ENCODE measurements at places on chromosomes 2 and 18.

- no peak for DNase-seq
Measured at GRCh38 chr2:24898122-24899109, 21.6 kb downstream of the ADCY3 start.

- DNase-seq: no peak
Measured at GRCh38 chr2:37555457-37555856, 116.0 kb downstream of the CDC42EP3 start.

DNA sequence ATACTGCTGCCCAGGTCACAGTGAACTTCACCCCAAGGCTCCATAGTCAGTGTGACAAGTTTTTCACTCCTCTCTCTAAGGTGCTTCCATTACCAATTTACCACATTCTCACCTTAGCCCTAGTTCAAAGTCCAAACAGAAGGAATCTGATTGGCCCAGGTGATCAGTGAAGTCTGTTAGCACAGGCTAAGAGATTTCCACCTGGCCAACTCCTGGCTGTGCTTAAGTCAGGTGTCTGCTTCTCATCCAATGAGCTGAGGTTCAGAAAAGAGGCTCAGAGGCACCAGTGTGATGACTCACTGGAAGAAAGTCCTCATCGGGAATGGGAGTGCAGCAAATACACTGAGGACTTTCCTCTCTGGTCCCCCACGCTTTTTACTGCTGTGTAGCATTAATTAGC lies 164.4 kb upstream of the MGAT5 start:
- DNase-seq: no peak

GRCh38 chr2:238947920-238948710 lies 100.2 kb downstream of the TWIST2 start:
- DNase-seq: peak; percentile 87

- DNase-seq: peak; percentile 65
Measured at GRCh38 chr2:1743396-1744150, 742 bp downstream of the PXDN start.

- no peak for DNase-seq
Measured at GRCh38 chr2:173986805-173987204, 21.6 kb upstream of the SP3 start.

DNA sequence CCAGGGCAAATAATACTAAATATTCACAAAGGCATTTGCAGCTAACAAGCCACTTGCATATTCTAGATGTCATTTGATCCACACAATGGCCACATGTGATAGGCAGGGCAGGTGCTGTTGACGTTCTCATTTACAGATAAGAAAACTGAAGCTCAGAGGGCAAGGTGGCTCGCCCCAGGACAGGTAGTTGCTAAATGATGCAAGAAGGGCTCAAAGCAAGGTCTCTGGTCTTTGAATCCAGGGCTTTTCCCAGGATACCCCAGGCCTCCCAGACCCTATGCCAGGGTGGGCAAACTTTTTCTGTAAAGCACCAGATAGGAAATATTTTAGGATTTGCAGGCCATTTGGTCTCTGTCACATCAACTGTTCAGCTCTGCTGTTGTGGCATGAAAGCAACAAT lies 35.1 kb downstream of the LOXHD1 start:
- DNase-seq: no peak

DNA sequence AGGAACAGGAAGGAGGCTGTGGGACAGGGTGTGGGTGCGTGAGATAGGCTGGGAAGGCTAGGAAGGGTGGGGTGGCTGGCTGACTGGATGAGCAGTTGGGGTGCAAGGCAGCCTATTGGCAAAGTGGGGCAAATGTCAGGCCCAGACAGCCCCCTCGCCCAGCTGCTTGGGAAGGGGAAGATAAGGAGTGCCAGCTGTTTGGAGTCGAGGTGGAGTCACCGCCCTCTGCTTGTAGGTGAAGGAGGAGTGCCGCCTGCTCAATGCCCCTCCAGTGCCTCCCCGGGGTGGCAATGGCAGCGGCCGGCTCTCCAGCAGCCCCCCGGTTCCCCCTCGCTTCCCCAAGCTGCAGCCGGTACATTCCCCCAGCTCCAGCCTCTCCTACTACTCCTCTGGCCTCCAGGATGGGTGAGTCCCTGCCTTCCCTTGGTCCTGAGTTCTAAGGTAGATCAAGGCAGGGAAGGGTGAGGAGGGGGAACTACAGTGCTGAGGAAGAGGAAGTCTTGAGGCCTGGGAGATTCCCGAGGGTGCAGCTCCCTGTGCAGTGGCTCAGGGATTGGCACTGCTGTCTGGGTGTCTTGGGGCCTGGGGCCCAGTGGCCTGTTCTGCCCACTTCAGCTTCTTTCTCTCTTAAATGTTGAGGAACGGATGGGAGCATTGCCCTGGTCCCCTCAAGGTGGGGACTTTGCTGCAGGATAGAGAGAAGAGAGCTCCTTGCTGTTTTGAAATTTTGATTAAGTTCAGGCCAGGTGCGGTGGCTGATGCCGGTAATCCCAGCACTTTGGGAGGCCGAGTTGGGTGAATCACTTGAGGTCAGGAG lies 13.3 kb downstream of the GAREM2 start:
- no peak for DNase-seq

DNA sequence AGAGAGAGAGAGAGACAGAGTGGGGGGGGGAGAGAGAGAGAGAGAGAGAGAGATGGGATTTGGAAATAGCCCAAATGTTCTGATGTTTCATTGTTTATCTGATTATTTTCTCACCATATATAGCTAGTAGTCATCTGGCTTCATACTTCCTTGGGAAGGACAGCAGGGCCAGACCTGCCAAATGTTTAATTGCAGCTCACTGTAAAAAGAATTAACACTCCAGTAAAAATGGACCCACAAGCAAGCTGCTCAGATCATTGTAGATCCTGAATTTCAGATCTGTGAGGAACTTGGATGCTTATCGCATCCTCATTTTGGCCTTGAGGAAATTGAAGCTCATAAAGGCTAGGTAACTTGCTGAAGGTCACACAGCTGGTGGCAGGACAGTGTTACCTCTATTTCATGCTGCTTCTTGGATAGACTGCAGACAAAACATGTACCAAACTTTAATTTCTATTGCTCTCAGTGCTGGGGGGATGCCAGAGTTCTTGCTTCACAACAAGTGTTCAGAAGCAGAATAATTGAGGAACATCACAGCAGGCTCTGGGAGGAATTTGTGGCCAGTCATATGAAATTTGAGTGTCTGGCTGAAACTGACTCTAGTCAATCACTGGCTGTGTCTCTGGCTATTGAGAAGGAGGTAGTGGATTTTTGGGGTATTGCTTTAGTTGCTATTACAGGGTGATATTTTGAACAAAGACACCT lies 223.5 kb downstream of the PIK3C3 start:
- no peak for DNase-seq

DNA sequence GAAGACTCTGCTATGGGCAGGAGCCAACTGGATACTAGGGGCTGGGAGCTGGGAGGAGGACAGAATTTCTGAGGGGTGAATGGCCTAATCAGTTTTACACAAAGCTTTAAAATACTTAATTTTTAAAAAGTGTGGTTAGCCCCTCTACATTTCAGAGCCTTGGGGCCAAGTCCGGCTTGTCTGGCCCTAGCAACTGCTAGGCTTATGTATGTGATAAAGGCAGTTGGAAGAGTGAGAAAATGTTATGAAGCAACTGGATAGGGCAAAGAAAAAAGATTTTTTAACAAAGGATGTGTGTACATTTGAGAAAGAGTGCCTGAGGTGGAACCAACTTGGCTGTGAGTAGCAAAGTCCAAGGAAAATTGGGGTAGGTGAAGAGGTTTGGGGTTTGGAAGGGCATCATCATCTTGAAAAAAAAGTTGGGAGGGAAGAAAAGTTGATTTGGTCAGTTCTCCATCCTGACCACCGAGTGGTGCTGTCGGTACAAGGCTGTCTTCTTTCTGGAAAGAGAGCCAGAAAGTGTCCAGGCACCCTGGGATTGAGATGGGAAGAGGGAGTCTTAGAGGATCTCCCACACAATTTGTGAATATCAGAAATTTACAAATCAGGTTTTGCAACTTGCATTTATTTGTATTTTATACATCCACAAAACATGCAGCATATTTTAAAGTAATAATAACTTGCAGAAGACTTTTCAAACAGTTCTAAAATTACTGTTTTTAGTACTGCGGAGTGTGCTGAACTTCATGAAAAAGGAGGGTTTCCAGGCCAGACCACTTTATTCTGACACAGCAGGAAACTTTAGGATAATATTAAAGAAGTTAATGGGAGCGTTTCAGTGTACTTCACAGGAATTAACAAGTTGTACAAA lies 10.5 kb upstream of the CDK15 start:
- peak; percentile 34 for DNase-seq

- DNase-seq: no peak
Measured at GRCh38 chr2:41940745-41941063, 107.1 kb upstream of the PKDCC start.

GRCh38 chr2:62568074-62568473 lies 62.1 kb upstream of the TMEM17 start:
- DNase-seq: no peak

GRCh38 chr2:169513926-169514325 lies 4.4 kb downstream of the KLHL41 start:
- DNase-seq: no peak

DNA sequence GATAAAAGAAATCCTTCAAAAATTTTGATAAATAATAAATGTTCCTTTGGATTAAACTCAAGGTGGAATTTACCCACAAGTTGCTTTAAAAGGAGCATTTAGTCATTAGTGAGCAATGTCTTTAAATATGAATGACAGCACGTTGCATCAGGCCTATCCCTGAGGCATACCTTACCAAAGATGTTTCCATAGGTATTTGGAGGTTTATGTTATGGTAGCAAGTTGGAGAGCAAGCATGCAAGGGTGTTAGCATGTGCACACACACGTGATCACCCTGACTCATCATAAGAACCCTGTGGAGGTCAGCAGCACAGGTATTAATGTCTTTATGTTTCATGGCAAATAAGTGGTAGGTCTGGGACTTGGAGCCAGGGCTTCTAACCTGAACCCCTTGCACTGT lies 159.9 kb downstream of the ACTR3 start:
- DNase-seq: no peak

DNA sequence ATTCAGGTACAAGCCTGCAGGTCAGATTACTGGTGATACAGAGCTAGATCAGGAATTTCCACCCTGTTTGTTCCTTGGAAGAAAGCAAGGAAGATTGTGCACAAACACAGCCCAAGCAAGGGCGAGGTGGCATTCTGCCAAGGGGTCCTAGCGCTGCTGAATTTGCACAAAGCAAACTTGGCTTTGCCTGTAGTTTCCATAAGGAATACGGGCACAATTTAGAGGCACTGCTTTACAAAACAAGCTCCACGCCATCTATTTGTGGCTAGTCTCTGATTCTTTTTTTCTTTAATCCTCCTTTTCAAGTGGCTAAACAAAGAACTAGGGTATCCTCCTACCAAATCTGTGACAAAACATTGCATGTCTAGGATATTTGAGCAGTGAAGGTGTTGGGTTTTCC lies 195.5 kb upstream of the ACVR2A start:
- DNase-seq: no peak

GRCh38 chr2:33129263-33130053 lies 182.7 kb downstream of the LTBP1 start:
- no peak for DNase-seq

- DNase-seq: no peak
Measured at GRCh38 chr18:5582076-5582475, 38.3 kb upstream of the EPB41L3 start.

GRCh38 chr18:79708412-79708811 lies 28.8 kb downstream of the CTDP1 start:
- no peak for DNase-seq

DNA sequence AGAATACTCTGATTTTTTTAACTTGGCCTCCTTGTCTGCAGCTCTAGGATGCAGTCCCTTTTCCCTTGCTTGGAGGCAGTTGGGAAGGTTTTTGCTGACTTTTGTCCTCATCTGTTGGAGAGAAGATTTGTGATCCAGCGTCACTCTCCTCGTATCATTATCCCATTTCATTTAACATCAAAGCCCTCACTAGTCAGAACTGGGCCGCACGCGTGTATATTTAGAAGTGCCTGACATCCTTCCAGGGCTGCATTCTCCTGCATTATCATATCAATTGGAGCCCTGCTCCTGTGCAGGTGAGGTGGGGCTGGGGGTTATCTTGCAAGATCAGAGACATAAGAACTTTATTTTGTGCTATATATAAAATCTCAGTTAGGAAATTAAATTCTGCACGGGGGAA lies 435.1 kb upstream of the HS6ST1 start:
- DNase-seq: no peak

DNA sequence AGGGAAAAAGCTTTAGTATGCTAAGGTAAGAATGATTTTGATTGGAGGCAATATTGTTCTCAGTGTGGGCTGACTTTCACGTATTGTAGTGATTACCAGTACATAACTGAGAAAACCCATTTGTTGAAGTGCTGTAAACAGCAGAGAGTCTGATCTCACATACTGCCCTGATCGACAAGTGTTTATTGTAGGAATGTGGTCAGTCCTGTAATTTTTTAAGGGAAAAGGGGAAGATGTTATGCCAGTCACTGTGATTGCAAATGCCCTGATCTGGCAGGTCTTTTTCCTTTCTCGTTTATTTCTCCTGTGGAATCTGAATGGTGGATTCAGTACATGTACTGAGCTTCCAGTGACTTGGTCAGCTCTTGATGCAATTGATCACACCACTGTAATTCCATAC lies 11.5 kb downstream of the SPATS2L start:
- DNase-seq: no peak

DNA sequence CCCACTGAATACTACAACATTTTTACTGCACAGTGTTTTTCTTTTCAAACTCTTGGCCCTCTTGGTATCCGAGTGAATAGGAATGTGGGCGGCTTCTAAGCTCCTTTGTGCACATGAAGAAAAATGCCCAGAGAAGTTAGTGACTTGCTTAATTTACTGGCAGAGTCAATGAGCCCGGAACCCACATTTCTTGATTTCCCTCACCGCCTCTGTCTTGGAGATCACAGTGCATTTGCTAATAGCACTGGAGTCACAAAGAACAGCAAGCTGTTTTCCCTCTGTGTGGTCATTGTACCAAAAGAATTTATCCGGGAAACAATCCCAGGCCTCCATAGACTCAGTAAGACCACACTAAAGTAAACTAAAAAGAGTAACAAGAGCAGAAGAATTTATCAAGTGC lies 18.9 kb downstream of the STON1 start:
- DNase-seq: no peak

DNA sequence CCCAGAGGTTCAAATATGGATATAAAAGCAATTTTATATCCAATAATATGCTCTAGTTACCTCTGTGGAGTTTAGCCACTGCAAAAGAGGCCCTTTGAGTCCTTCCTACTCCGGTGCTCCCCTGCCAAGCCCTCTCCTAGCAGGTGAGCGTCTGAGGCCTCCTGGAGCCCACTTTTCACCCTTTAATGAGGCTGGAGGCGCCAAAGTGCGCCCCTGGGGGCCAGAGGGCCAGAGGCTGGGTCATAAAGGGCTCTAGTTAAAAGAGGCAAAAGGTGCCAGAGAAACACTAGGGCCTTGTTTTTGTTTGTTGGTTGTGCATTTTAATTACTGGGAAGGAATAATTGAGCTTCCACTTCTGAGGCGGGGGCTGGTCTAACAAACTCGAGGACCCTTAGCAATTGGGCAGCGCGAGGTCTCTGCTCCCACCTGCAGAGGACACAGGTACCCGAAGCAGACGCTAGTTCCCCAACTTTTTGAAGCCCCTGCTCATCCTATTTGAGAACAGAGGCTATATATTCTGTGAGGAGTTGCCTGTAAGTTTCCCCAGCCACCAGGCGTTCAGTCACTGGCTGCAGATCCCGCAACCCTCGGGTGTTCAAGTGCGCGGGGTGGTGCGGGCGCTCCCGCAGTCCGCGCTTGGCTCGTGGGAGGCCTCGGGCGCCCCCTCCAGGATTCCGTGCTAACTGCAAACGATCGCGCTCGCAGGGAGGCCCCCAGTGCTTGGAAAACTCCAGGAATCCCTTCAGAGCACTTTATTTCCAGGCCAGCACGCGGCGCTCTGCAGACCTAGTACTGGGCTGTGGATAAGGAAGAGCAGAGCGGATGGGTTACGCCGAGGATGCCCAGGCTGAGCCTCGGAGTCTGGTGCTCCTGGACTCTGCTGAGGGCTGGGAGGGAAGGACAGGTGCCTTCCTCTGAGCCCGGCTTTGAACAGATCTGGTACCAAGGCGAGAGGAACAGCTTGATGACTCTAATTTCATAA lies 14.1 kb downstream of the MSGN1 start:
- peak; percentile 41 for DNase-seq
